Hippocampal formation (tissue), 2 donors: ENCODE measurements at places on chromosomes 6 and 20.

GRCh38 chr6:168217880-168218537, 101.6 kb downstream of the DACT2 start:
- no peak for DNase-seq

DNA sequence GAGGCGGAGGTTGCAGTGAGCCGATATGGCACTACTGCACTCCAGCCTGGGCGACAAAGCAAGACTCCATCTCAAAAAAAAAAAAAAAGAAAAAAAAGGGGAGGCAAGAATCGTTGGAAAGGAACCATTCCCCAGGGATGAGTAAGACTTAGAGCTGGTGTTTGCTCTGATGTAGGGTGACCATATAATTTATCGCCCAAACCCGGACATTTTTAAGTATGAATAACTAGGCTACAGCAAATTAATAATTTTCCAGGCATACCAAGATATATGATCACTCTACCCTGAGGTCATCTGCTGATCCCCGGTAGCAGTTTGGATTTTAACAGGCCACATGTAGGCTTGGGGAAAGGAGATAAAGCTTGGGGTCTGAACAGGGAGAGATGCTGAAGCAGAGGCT, 260.9 kb downstream of the BTBD9 start:
- no peak for DNase-seq

GRCh38 chr6:166223079-166223478, 55.4 kb upstream of the TBXT start:
- no peak for DNase-seq

GRCh38 chr20:39878809-39879208, 810.2 kb downstream of the MAFB start:
- no peak for DNase-seq

DNA sequence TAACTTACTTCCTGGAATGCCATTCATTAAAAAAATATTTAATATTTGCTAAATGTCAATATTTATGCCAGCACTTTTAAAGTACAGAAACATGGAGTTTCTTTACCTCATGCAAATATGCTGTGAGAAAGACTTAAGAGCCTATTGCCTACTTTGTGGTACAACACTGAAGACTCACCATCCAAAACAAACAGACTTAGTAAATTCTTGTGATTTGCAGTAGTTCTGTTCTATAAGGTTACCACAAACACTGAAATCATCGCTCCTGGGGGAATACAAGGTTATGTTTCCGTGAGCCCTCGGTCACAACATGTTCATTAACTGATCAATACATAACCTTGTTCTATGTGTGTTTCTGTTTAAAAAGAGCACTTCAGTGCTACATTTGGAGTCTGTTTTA, 78.3 kb downstream of the ATG5 start:
- DNase-seq, result no peak

DNA sequence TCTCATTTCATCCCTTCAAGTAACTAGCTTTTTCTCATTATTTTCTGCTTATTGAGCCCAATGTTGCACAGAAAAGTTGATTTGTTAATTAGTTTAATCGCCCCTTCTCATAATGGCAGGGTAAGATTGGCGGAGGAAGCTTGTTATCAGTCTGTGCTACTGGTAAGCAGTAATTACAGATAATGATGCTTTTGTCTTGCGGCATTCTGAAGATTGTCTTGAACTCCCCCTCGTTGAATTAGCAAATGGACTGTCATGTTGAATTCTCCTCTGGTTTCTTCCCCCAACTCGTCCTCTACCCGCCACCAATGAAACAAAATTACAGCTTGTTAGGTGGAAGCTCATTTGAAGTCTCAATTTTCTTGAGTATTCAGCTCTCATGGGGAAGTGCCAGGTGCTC, 39.4 kb downstream of the PRDM13 start:
- no peak for DNase-seq
